ENCODE measurements at places on chromosomes 12 and 14.

- no peak for DNase-seq
Measured at GRCh38 chr14:81301371-81301770, 80.6 kb upstream of the GTF2A1 start.

DNA sequence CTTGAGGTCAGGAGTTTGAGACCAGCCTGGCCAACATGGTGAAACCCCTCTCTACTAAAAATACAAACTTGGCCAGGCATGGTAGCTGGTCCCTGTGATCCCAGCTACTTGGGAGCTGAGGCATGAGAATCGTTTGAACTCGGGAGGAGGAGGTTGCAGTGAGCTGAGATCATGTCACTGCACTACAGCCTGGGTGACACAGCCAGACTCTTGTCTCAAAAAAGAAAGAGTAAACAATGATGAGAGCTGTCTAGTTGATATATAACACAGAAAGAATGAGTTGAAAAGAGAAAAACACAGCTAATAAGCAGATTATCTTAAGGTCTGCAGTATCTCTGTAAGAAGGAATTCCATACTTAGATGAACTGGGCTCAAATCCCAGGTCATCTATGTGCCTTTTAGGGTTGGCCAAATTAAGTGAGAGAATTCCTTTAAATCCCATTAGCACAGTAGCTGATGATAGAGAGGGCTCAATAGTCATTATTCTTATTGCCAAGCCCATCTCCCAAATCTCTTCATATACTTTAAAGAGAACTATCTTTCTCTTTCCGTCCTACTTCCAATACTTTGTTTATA lies 31.1 kb upstream of the STRAP start:
- no peak for DNase-seq

- DNase-seq: no peak
Measured at GRCh38 chr14:88473791-88474190, 81.0 kb downstream of the PTPN21 start.

DNA sequence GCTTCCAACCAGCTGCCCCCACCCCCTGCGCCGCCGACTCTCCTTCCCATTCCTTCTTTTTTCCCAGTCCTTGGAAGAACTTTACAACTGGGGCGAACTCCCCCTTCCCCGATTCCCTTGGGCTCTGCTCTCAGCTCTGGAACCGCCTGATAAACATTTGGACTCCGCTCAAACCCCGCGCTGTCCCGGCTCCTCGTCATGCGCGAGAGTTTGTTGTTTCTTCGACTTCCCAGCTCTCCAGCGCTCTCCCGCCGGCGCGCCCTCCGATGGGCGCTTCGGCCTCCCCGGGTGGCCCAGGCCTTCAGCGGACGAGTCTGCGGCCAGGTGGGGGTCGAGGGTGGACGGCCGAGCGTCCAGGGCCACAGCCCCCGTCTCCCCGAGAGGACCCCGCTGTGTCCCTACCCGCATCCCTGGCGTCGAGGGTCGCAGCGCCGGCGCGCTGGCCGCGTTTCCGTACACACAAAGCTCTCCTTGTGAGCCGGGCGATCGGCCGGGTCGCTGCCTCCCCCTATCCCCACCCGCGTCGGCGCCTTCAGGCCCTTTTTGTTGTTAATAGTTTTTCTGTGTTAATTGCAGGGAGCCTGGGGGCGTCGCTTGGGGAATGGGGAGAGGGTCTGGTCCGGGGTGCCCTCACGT lies 847 bp downstream of the MMP14 start:
- DNase-seq: no peak

- no peak for DNase-seq
Measured at GRCh38 chr12:28975564-28976340, 173.3 kb upstream of the FAR2 start.

DNA sequence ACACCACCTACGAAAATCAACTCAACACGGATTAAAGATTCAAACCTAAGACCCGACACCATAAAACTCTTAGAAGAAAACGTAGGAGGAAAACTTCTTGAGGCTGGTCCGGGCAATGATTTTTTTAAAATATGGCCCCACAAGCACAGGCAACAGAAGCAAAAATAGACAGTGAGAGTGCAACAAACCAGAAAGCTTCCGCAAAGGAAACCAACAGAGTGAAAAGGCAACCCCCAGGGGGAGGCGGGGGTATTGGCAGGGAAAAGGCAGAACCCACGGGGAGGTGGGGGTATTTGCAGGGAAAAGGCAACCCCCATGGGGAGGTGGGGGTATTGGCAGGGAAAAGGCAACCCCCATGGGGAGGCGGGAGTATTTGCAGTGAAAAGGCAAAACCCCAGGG lies 20.5 kb upstream of the FBRSL1 start:
- no peak for DNase-seq
